Thymus (tissue), 14 donors: ENCODE measurements at places on chromosomes 2 and 18.

DNA sequence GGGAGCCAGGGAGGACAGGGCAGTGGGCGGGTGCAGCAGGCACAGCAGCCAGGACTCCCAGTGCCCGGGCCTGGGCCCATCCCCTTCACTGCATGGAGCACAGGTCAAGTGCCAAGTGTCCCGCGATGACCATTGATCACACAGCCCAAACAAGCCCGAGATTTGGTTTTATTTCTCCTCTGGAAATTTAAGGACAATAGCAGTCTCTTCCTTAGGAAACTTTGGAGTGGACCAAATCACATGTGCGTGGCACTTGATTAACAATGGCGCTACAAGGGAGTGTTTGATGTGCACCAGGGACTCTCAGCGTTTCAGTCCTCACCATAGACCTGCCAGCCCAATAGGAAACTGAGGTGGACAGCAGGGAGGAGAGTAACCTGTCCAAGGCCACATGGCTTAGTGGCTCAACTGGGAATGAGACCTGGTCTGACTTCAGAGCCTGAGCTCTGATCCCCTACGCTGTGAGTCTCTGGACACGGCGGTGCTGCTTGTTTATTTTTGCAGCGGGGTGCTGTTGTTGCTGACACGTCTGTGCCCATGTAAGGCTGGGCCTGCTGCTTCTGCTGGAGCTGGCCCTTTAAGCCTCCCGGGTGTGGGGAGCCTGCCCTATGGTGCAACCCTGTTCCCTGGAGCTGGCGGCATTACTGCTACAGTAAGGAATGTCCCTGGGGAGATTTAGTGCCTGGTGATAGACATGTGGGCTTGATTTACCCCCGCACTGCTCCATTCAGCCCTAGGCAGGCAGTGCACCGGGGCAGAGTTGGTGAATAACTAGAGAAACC is 194.2 kb downstream of the INHBB start:
- DNase-seq = no peak

- DNase-seq = no peak
These were observed 130.5 kb upstream of the SLC1A4 start for GRCh38 chr2:64858541-64859311.

GRCh38 chr2:98465456-98466226 is 21.0 kb downstream of the INPP4A start:
- no peak for DNase-seq

DNA sequence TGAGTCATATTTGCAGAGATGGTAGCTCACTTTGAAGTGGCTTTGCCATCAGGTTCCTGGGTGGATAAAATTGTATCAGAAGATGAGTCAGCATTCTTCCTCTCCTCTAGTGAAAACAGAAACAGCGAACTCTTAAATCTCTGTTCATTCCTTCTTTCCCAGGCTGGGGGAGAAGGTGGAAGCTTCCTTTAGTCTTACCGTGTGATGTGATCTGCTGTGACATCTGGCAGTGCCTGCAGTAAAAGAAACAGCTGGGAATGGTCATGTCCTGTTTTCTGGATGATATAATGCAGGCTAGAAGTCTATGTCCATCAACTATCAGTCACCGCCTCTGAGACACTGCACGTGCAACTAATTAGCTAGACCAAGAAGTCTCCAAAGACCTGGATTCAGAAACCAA is 171.6 kb downstream of the VAPA start:
- no peak for DNase-seq

- no peak for DNase-seq
These were observed 135.6 kb upstream of the KYNU start for GRCh38 chr2:142741764-142742269.

DNA sequence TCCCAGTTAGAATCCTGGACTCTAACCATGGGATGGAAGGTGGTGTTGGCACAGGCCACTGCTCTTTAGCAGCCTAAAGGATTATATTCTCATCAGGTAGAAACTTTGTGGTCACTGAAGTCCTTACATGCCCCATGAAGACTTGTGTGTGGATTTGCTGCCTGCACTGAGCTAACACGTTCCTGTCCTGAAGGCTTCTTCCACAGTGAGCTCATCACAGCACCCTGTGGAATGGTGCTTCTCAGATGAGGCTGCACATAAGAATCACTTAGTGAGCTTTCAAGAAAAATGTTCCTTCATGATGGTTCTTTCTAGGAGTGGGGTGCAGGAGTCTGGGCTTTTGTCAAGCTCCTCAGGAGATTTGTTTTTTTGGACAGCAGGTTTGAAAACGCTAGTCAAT is 26.8 kb downstream of the STAMBP start:
- no peak for DNase-seq

DNA sequence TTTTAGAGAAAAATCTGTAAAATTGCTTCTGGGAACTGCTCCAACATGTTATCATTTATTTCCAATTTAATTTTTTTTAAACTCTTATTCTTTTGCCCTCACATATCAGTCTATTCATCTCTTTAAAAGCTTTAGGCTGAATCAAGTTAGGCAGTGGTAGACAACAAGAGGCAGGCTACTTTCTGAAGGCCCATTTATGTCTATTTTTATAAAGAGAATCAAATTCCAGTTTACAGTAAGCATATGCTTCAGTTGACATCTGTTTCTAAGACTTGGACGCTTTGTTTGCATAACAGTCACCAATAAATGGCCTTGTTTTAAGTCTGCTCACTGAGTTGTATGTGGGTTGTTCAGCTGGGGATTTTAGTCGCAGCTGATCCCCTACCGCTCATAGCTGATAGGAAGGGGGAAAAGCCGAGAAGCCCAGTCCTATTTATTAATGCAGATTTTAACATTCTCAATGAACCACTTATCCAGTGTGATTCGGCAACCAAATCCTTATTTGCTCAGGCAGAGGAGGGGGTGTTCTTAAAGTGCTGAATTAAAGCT is 260.4 kb upstream of the SIX3 start:
- no peak for DNase-seq

DNA sequence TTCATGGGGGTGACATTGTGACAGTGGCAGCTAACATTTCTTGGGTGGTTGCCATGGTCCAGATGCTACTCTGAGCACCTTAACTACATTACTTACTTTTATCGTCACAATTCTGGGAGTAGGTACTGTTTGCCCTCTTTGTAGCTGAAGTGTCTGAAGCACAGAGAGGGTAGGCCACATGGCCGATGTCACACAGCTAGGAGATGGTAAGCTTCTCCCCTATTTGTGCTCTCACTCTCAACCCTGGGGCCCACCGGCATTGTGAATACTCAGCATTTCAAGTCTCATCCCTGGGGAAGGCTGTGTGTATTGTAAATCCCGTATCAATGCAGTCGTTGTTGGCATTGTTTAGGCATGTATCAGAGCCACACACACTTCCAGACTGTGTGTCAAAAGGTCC is 136.6 kb downstream of the ACOXL start:
- no peak for DNase-seq

- DNase-seq = no peak
These were observed 55.6 kb upstream of the PHLPP1 start for GRCh38 chr18:62659698-62660097.

- DNase-seq = no peak
These were observed 219.6 kb downstream of the PDE1A start for GRCh38 chr2:182207049-182207746.

DNA sequence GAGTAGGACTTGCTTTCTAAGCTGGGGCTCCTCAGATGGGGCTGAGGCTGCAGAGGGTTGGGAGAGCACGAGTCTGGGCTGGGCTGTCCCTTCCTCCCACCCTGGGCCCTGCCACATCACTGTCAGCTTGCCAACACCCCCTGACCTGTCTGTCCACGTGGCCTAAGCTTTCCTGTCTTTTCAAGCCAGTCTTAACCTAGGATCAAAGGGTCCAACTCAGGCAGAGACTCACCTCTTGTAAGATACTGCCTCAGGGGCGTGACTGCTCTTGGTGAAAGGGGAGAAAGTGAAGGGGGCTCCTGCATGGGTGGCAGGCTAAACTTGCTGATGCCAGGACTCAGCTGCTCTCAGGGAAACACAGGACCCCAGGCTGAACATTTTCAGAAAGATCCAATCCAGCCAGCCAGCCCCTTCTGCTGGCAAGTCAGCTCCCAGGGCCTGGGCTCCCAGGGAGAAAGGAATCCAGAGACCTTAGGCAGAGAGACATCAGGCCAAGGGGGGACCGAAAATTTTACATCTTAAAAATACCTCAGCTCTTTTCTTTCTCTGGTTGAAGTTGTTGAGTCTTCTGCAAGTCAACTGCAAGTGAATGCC is 144.2 kb upstream of the ID2 start:
- DNase-seq = no peak

DNA sequence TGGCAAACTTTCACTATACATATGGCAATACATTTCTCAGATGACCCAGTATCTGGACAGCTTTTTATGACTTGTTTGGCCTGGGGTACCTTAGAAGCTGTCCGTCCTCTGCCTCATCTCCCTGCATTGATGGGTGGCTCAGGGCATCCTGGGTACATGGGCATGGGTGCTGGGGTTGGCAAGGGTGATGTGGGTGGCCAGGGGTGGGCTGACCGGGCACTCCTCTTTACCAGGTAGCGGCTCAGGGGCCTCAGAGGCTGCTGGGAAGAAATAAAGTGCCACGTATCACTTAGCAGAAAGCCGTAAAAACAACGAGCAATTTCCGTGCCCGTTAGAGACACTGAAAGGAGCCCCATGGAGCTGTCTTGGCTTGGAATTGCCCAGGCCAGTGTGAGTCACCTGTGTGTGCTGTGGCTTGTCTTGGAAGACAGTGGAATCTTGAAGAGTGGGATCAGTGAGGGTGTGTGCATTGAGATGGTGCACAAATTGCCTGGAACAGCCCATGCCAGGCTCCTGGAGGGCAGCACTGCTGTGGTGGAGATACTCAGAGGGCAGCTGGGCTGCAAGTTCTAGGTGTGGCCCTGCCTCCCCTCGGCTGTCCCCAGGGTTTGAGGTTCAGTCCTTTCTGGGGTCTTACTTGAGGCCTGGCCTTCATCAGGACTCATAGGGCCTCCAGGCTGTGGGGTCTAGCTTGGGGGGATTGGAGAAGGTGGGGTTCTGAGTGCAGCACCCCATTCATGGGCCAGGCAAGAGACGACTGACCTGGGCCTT is 88.8 kb downstream of the FHOD3 start:
- no peak for DNase-seq

GRCh38 chr18:79069717-79070151 is 540 bp downstream of the ATP9B start:
- peak; percentile 22 for DNase-seq

DNA sequence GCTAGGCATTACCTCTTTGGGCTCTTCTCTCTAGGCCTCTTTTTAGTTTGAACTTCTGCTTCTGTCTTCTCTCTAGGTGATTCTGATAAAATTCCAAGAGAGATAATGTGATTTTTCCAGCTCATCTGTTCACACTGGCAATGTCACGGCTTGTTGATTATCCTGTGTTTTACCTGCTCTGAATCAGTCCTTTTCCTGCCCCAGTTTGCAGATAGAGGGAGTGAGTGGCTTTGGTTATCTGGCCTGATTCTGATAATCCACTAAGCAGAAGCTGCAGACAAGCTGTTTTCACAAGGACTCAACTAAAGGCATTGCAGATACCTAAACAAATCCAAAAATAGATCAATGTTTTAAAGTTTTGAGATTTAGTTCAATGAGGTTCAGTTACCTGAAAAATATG is 111.9 kb downstream of the DCC start:
- no peak for DNase-seq

GRCh38 chr2:53569957-53570727 is 197.5 kb upstream of the CHAC2 start:
- no peak for DNase-seq

- DNase-seq = no peak
These were observed 104.3 kb downstream of the NDUFA10 start for GRCh38 chr2:239920693-239921365.

DNA sequence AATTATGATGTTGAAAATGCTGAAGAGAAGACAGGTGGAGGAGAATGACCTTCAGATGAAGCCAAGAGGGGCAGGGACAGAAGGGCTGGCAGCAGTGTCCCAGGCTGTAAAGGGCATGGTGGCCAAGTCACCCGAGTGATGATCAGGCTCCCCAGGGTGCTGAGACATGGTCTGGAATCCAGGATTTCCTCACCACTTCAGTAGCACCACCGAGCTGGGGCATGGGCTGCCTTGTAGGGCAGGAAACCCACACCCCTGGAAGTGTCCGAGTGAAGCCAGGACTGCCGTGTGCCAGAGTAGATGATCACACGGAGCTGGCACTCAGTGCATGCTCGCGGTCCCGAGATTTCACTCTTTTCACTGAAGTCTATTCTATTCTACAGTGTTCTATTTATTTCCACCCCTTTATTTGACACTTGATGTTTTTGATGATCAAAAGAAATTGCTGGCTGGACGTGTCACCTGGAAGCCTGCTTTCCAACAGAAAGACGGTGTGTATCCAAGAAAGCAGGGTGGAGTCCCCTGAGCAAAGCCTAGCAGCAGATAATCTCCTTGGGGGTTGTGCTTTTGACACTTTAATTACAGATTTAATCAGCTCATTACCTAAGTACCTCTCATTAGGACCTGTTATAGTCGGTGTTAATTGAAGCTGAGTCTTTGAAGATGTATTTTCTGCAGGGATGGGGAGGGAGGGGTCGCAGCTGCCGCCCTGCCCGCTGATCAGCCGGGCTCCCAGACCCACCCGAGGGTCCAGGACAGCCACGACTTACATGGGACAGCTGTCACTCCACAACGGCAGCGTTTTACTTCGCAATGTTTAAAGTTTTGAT is 92.3 kb downstream of the SEPTIN10 start:
- no peak for DNase-seq

GRCh38 chr2:150584081-150584480 is 96.6 kb upstream of the RND3 start:
- DNase-seq = no peak

- DNase-seq = no peak
These were observed 205.8 kb downstream of the LDLRAD4 start for GRCh38 chr18:13424363-13424762.

DNA sequence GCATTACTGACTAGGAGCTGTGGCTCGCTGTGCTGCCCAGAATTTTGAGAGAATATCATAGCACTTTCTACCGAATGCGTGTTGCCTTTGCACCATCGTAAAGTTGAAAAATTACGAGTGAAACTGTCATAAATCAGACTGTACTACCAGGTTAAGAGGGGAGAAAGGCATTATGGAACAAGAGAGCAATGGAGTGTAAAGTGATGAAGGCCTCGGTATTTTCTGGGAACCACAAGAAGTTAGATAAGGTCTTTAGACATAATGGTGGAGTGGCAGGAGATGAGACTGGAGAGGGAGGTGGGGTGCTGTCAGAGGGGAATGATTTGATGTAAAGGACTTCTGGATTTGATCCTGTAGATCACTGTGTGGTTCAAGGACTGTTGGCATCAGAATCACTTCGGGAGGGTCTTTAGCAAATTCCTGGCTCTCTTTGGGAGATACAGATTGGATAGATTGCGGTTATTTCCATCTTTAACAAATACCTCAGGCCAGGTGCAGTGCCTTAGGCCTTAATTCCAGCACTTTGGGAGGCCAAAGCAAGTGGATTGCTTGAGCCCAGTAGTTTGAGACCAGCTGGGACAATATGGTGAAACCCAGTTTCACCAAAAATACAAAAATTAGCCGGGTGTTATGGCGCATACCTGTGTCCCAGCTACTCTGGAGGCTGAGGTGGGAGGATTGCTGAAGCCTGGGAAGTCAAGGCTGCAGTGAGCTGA is 4.9 kb upstream of the ADGRF3 start:
- no peak for DNase-seq

GRCh38 chr2:55049821-55050099 is 491 bp downstream of the RTN4 start:
- DNase-seq = no peak
